ENCODE measurements at places on chromosomes 5 and 9. TPM values are rescaled to one million over a fixed set of nuclear protein-coding genes. Genes with fewer than 3 reads are reported as not detected.

The CARD9 gene
- total RNA-seq, result 5.3 TPM

The CDC20B gene
- total RNA-seq, result 0.28 TPM

The EGFL7 gene
- total RNA-seq, result 38.5 TPM

The EQTN gene
- total RNA-seq, result 0.14 TPM

- peak overlapping the region; percentile 99 for H3K27ac ChIP-seq
- no peaks in the 10 kb centered on the region for H3K27me3 ChIP-seq
- DNase-seq, result peak; percentile 53
These were observed 2.4 kb downstream of the ELL2 start for GRCh38 chr5:95959051-95959887.

DNA sequence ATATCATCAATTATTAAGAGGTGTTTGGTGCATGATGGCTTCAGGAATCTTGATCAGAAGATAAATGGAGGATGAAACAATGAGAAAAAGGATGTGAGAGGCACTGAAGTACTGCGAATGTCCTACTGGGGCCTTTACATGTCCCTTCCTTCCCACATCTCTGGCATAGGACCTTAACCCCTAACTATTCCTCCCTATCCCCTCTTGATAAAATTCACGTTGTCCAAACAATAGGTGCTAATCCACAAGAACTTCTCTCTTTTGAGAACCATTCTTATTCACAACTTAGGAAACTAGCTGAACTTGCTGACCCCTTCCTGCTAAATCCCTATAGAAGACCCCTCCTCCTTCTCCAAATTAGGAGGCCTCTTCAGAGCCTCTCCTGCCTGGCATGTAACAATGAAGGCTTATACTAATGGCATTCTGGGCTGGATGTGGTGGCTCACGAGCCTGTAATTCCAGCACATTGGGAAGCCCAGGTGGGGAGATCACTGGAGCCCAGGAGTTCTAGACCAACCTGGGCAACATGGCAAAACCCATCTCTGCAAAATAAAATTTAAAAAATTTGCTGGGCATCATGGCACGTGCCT is 276.5 kb upstream of the SMARCA2 start:
- H3K4me1 ChIP-seq, result no peaks in the 10 kb centered on the region
- no peaks in the 10 kb centered on the region for H3K36me3 ChIP-seq
- H3K27me3 ChIP-seq, result no peaks in the 10 kb centered on the region
- H3K27ac ChIP-seq, result no peak overlapping the region
- H3K4me3 ChIP-seq, result no peak overlapping the region

DNA sequence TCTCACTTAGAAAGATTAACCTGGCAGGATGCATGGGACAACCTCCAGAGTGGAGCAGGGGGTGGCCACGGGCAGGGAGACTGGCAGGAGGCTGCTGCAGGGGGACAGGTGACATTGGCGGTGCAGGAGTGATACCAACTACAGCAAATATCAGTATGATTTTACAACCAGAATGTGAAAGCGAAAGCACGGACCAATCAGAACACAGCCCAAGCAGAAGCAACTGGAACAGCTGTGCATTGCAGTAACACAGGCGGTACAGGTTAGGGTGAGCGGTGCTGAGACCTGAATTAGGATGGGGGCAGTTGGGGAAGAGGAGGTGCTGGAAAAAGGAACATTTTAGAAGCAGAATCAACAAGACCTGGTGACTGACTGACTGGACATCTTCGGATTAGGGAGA is 29.3 kb downstream of the POLR1E start:
- H3K27me3 ChIP-seq, result no peaks in the 10 kb centered on the region
- H3K36me3 ChIP-seq, result peaks cover 4% of the 10 kb centered on the region
- H3K27ac ChIP-seq, result no peak overlapping the region
- H3K4me1 ChIP-seq, result no peaks in the 10 kb centered on the region
- no peak for DNase-seq

DNA sequence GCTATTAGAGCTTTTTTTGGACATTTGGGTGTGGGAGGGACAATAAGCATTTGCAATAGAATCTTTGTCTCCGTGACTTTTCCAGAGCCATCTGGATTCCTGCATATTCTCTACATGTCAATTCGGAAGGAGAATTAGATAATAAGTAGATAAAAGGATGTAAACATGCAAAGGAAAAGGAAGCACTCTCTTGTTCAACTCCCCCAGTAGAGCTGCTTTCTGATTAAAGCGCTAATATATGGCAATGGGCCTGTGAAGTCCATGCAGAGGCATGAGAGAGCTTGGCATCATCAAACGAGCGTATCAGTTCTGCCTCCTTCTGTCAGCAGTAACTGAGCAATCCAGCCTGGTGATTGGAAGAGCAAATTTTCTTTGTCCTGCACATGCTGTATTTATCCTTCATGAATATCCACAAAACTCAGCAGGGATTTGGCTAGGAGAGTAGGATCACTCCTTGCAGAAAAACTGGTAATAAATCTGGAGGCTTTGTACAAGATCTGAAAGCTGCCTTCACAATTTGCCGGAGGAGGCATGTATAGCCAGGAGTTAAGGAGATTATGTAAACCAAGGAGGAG is 1752.9 kb downstream of the MAT2B start:
- DNase-seq, result no peak
- H3K4me3 ChIP-seq, result no peak overlapping the region
- H3K27ac ChIP-seq, result no peak overlapping the region
- no peaks in the 10 kb centered on the region for H3K36me3 ChIP-seq

Measured in liver (tissue), 10 donors.